ENCODE measurements at places on chromosomes 16 and 17. TPM values are rescaled to one million over a fixed set of nuclear protein-coding genes. Genes with fewer than 3 reads are reported as not detected.

Gene SLFN12L
- 0.17 TPM for total RNA-seq

Gene IKZF3
- 0.30 TPM for total RNA-seq

Gene TBC1D3
- not detected for total RNA-seq

Gene HP
- 18.1 TPM for total RNA-seq

Gene C1QL1
- 3.5 TPM for total RNA-seq

All from HCT116 (cell line).